ENCODE measurements at places on chromosomes 4 and X.
A peak's percentile ranks its signal among the peaks of the same experiment; 100 is the strongest.

DNA sequence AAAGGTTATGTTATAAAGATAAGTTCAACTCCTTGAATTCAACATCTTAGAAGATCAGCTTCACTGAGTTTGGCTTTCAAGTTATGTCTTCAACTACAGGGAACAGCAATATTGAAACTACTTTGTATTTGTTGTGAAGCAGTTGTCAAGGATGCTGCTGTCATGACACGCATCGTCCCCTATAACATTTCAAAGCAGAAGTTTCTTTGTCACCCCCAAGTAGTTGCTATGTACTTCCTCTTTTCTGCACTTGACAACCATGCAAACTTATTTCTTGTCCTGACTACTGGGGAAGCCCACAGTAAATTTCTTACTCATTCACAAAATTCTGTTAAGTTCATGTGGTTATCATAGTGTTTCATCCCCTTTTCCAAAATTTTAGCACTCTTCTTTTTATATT is 14.3 kb downstream of the ANTXR2 start:
- DNase-seq = no peak

GRCh38 chrX:84340968-84341367 is 153.0 kb upstream of the RPS6KA6 start:
- no peak for DNase-seq

DNA sequence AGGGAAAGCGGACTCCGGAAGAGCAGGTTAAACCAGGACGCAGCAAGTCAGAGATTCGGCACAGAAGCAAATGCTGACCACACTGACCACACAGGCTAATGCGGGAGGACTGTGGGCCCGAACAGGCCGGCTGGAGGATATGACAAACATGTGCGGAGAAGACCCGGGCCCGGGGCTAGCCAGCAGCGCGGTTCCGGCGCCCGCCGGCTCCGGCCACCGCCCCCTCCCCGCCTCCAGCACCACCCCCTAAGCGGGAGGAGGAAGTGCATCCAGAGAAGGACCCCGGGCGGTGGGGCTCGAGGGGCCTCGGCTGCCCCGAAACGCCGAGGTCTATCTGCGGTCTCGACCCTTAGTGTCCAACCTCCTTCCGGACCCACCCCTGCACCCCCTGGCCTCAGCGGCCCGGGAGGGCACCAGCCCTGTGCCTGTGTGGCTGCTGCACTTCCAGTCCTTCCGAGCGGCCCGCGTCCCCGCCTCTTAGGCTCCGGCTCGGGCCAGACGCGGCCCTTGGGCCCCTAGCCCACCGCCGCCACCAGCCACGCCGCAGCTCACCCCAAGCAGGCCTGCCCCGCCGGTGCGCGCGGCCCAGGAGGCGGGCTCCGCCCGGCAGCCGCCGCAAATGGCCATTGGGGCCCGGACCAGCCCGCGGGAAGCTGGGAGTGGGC is 2.1 kb downstream of the ELOVL6 start:
- peak; percentile 64 for DNase-seq

GRCh38 chr4:165203541-165204461 is 3.6 kb upstream of the KLHL2 start:
- no peak for DNase-seq

GRCh38 chr4:74537459-74537858 is 92.5 kb downstream of the AREG start:
- DNase-seq = no peak
